ENCODE measurements at places on chromosomes 12 and 14.

- peak; percentile 57 for DNase-seq
These were observed 134.4 kb upstream of the FGD4 start for GRCh38 chr12:32264961-32265360.

DNA sequence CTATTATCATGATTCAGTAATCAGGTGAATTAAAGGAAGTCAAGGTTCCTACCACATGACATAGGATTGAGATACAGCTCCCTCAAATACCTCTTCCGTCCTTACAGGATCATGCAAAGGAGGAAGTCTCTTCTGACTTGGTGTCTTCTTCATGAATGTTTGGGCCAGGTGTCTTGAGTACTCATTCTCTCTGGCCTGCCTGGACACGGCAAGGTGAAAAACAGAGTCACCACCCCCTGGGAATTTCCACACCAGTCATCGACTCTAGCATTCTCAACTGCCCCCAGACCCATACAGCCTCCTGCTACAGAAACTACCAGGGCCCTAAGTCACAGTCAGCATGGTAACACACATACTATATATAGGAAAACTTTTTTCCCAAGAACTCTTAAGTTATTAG, 44.9 kb upstream of the LTBP2 start:
- DNase-seq: no peak

DNA sequence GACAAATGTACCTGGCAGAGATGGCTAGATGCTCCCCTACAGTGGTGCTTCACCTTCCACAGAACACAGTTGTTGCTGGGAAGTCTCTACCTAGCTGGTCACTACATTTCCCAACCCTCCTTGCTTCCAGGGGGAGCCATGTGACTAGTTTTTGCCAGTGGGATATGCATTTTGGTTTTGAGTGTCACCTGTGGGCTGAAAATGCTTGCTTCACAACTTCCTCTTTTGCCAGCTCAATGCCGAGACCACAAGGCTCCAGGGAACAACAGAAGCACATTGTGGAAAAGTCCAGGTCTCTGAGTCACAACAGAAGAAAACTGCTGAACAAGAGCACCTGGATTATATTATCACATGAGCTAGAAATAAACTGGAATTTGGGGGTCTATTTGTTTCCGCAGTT, 48.5 kb upstream of the ARHGAP5 start:
- DNase-seq: no peak

DNA sequence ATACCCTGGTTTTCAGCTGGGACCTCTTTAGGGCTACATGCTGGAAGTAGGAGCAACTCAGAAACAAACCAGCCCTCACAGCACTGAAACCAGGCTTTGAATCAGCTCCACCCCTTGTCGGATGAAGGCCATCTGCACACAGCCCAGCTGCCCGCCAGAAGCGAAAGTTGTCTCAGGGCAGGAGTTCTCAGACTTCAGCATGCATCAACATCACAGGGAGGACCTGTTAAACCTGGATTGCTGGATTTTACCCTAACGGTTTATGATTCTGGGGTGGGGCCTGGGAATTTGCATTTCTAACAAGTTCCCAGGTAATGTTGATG, 10.9 kb downstream of the SYNDIG1L start:
- no peak for DNase-seq

GRCh38 chr12:51851413-51852124, 3.1 kb upstream of the FIGNL2 start:
- DNase-seq: no peak

- peak; percentile 70 for DNase-seq
These were observed 161.3 kb upstream of the IFNG-AS1 start for GRCh38 chr12:67827820-67828383.

- no peak for DNase-seq
These were observed 7.8 kb downstream of the LIMA1 start for GRCh38 chr12:50275556-50275955.

DNA sequence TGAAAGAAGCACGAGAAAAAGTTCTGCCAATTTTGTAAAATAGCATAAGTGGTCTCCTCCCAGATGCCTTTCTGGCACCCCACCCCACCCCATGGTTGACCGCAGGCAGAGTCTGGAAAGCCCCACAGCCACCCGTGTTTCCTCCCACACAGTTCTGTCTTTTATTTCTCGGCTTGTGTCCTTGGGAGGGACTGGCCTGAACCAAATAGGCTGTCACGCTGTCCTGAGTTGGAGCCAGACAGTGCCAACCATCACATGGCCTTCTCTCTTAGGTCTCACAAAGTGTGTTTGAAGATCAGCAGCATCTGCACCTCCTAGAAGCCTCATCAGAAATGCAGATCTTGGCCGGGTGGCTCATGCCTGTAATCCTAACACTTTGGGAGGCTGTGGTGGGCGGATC, 10.2 kb upstream of the LTA4H start:
- DNase-seq: no peak

- DNase-seq: no peak
These were observed 356.9 kb upstream of the STXBP6 start for GRCh38 chr14:25406818-25407217.

GRCh38 chr12:68980476-68981212, 47.7 kb upstream of the CPM start:
- no peak for DNase-seq

GRCh38 chr12:63888908-63889635, 44.6 kb downstream of the SRGAP1 start:
- no peak for DNase-seq

DNA sequence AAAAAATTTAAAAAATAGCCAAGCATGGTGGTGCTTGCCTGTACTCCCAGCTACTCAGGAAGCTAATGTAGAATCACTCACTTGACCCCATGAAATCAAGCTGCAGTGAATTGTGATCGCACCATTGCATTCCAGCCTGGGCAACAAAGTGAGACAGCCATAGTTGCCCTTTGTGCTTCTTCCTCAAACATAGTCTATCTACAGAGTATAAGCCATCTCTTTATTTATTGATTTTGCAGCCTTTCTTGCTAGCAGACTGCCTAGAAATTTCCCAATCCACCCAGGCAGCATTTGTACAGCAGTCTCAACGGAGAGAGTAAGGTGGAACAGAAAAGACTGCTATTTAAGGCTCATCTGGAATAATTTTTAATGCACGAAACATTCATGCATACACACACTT, 68.8 kb downstream of the IPO8 start:
- DNase-seq: no peak

- DNase-seq: no peak
These were observed 12.3 kb upstream of the GNG2 start for GRCh38 chr14:51848120-51848519.

GRCh38 chr14:71855399-71856036, 76.7 kb upstream of the RGS6 start:
- peak; percentile 76 for DNase-seq

DNA sequence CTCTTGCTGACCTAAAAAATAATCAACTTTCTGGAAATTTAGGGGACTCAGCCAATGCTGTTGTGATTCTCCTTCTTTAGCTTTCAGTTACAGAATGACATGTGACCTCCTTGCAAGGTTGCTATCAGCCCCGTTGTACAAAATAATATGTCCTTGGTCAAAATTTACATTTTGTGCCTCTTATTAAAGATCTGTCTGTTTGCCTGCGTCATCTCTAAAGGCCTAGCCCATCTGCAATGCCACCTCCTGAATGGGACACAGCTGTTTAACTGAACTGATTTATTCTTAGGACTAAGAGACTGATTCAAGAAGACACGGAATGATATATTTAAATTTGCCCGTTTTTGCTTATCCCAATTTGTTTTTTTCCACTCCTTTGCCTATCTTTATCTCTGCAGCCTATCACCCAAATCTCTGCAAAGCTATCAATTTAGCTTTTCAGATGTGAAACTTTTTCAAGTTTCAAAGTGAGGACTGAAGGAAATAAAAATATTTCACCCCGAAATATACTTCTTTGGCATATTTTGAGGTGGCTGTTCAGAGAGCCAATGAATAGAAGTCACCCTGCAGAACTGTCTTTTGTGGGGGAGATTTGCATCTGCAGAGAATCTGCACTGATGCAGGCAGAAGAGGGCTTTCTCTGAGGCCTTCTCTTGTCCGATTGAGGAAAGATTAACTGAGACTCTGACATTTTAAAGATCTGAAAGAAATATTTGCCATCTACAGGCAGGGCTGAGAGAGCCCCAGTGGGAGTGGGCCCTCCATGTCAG, 126.0 kb downstream of the VEZT start:
- no peak for DNase-seq

DNA sequence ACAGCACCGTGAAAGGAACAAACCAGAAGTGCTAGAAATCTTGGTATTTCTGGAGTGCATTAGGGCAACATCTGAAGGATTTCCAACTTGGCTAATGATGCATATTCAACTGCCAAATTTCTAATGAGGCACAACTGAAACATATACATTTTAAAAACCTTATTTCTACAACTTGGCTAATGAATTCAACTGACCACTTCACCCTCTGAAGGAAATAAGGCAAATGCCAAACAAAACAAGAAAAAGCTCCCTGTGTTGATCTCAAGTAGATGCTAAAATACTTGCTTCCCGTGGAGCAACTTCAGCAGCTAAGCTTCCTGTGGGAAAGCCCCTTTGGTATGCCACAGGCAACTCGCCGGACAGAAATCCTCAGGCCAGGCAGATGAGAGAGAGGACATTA, 167.1 kb downstream of the TTC7B start:
- no peak for DNase-seq

DNA sequence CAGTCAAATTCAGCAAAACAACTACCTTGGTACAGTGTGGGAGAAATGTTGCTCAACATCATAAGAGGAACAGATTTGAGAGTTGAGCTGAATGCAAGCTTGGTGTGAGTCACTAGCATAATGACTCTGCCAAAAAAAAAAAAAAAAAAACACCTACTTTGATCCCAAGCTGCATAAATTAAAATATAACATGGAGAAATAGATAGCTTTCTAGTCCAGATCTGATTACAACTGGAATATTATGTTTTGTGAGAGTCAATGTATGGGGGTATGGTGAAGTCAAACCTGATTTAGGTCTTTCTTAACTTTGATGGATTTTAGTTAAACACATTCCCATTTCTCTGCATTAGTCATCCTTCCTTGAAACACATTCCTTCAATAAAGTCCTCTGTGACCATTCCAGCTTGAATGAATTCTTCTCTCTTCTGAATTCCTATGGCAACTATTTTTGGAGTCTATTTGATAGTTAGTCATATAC, 188.1 kb downstream of the SLC5A8 start:
- no peak for DNase-seq

DNA sequence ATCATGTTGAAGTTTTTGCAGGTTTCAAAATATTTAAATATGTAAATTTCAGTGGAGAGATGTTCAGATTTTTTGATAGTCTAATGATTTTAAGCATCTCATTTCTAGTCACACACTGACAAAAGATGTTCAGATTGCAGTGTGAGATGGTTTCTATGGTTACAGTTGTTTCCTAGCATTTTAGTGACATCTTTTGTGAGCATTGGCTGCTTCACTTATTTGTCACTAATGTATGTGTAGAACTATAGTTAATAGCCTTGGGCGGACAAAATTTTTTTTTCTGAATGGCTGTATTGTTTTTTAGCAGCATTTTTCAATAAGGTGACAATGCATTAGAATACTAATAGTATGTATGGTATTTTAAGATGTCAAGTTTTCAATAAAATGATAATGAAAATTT, 315.6 kb upstream of the PRKD1 start:
- DNase-seq: no peak

- DNase-seq: peak; percentile 38
These were observed 56.7 kb downstream of the C14orf132 start for GRCh38 chr14:96095581-96096476.

DNA sequence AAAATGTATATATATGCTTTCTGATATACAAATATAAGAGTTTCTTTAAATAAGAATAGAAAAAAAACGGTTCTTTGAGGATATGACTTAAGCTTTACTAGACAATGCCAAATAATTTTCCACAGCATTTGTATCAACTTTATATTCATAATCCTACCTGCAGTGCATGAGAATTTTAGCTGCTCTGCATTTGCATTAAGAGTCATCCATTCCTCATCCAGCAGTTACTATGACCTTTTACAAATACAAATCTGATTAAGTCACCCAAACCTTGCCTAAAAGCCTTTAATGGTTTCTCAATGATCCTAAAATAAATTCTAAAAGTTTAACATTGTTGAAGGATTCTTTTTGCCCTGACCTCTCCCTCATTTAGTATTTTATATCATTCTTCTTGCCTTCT, 116.5 kb downstream of the MGAT4C start:
- no peak for DNase-seq

- peak; percentile 86 for DNase-seq
These were observed 26.2 kb downstream of the RFLNA start for GRCh38 chr12:124321040-124321481.

DNA sequence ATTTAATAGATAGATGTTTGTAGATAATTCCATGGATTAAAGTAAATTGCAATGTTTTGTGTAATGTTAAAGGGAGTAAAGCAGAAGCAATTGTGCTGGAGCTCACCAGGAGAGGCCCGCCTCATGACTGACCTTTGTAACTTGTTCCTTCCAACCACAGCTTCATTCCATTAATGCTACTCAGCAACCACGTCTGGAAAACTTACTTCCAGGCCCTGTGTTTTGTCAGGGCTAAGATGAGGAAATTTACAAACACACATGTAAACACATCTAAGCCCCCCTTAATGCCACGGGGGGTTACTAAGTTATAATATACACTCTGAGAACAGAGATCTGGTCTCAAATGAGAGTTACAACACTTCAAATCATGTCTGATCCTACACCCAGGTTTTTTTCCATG, 12.4 kb downstream of the LUM start:
- no peak for DNase-seq

DNA sequence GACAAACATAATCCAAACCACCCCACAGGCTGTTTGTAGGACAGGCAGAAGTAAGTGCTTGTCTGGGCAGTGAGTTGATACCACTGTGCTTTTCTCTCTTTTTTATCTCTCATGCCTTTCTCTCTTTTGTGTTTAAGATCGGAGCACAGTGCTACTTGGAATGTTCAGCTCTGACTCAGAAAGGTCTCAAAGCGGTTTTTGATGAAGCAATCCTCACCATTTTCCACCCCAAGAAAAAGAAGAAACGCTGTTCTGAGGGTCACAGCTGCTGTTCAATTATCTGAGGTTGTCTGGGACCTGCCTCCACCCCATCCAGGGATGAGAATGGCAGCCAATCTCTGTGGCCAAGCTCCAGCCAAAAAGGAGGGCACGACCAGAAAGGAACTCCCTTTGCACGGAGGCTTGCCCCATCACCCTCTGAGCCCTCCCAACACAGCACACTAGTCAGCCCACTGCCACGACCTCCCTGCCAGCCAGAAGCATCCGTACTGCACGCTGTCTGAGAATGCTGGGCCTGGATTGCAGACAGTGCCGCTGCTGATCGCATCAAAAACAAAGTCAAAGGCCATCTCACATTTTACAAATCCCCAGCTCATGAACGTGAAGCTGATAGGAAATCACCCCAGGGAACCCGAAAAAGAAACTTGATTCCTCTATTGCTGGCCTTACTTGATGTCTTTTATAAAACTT, 27.8 kb downstream of the GPHB5 start:
- no peak for DNase-seq

GRCh38 chr12:109689426-109689825, 24.2 kb upstream of the FAM222A start:
- no peak for DNase-seq

DNA sequence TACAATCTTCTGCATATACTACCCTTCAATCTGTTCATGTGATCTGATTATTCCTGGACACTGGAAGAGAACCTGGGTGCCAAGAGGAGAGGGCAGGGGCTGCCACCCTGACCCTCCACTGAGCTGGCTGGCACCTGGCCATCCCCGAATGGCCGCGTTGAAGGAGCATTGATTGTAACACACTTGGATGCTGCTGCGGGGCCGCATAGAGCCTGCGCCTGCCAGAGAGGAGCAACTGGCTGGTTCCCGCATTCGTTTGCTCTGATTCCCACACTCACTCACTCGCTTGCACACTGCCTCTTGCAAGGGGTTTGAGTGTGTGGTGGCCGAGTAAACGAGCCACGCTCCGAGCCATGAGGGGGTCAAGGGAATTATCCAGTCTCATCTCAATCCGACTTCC, 32.4 kb downstream of the PSEN1 start:
- no peak for DNase-seq

- no peak for DNase-seq
These were observed 71.8 kb upstream of the GZMB start for GRCh38 chr14:24705840-24706239.
